ENCODE measurements at places on chromosomes 5 and 9.

DNA sequence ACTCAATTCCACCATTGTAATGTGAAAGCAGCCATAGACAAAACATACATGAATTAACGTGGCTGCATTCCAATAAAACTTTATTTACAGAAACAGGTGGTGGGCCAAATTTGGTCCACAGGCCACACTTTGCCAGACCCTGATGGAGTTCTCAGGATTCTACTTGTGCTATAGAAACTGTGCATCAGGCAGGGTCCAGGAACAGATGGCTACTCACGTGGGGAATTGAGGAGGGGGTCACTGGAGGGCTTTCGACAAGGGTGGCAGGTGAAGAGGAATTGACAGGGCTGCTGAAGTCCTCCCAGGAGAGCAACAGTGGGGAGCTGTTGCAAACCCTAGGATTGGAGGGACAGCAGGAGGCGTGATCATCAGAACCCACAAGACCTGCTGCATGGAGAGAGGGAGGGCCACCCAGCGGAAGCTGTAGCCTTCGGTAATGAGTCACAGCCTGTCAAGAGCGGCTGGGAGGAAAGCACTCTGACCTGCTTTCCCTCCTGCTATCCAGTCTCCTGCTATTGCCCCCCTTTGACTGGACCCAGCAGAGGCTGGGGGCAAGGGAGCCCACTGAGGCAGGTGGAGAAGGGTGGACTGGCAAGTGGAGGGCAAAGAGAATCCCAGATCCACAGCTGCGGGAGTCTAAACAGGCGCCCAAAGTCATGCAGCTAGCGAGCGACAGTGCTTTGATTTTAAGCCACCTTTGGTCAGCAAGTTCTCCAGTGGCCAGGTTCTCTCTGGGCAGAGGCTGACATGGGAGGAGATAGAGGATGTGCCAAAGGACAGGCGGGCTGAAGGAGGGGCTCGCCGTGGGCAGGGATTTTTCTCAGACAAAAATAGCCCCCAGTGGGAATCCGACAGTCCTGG, 138.3 kb upstream of the SMIM23 start:
- DNase-seq = peak; percentile 43

DNA sequence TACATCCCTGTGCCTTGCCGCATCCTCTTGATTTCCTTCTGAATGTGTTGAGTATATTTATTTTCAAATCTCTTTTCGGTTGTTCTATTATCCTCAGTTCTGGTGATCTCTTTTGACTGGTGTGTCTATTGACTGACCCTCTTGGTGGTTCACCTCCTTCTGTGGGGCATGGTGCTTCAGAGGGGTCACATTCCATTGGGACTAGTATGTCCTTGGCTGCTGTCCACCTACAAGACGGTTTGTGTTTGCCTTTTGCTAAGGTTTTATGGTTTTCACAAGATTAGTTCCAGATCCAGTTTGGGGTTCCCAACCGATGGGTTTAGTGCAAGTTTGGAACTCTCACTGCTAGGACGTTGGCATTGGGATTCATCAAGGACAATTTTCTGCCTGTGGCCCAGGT, 66.6 kb downstream of the PHF2 start:
- no peak for DNase-seq

DNA sequence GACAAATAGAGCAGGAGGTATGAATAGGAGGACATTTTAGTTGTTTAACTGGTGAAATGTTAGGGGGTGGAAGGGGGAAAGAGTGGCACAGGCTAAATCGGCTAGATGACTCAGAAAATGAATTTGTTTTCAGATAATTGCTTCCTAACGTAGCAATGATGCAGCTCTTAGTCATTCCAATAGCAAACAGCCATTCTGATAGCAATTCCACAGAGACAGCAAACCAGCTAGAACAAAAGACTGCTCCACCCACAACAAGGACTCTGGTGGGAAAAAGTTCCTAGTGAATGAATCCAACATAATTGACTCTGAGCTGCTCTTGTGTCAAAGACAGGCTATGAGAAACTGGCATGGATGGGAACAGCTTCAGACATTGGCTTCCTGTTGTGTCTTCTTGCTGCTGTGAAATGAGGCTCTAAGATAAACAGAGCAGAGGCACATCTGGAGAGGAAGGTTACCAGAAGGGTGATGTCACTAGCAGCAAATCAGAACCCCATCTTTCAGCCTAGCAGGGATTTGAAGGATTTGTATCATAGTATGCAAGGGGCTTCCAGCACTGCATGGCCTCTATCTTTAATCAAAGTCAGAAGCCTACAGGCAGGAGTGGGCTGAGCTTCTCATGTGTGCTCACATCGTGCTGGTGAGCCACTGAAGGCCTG, 28.1 kb upstream of the F2RL1 start:
- no peak for DNase-seq

DNA sequence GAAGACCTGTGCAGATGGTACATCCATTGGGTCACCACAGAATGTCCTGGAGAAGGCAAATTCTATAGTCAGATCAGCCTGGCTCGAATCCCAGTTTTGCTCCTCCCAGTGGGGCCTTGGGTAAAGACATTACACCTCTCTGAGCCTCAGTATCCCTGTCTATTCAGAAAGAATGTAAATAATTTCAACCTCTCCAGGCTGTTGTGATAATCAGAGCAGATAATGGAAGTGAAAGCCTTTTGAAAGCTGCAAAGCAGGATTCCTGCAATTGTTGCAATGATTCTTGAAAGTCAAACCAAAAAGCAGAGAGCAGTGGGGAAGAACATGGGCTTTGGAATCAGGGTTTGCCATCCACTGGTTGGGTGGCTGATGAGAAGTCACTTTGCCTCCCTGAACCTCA, 63.2 kb downstream of the LHX2 start:
- DNase-seq = no peak

GRCh38 chr5:56346044-56346710, 113.0 kb upstream of the ANKRD55 start:
- no peak for DNase-seq

- no peak for DNase-seq
Observed at GRCh38 chr9:135209852-135210251, 122.4 kb downstream of the OLFM1 start.

DNA sequence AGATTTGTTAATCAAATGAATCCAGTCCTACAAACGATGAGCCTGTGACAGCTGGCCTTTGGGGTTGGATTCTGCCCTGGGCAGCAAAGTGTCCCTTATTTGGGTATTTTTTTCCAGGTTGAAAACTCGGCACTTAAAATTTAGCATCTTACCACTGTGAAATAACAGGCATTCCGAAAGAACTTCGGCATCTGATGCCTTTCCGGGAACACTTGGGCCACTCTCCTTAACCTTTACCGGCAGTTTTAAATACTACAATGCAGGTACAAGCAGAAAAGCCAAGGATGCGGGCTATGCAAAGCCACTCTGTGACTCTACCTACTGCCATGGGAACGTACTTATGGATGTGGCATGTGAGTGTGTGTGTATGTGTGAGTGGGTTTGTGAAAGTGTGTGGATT, 1.0 kb upstream of the RASGRF2 start:
- DNase-seq = no peak

GRCh38 chr5:107915176-107915812, 244.6 kb upstream of the EFNA5 start:
- DNase-seq = peak; percentile 16

GRCh38 chr9:112011051-112011620, 114.5 kb downstream of the UGCG start:
- DNase-seq = no peak

DNA sequence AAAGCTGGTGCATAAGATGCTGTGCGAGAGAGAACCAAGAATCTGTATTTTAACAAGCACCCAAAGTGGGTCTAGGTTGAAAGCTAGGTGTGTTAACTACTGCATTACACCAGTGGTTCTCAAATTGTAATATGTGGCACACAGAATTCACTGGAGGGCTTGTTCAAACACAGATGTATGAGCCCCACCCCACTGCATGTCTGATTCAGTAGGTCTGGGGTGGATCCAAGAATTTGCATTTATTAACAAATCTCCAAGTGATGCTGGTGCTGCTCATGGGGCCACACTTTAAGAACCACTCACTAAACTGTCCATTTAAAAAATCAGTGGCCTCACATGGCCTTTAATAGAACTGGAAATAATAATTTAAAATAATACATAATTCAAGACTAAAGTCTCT, 40.4 kb downstream of the LPAR1 start:
- no peak for DNase-seq

GRCh38 chr9:99433555-99433954, 211.5 kb downstream of the SEC61B start:
- DNase-seq = peak; percentile 25

DNA sequence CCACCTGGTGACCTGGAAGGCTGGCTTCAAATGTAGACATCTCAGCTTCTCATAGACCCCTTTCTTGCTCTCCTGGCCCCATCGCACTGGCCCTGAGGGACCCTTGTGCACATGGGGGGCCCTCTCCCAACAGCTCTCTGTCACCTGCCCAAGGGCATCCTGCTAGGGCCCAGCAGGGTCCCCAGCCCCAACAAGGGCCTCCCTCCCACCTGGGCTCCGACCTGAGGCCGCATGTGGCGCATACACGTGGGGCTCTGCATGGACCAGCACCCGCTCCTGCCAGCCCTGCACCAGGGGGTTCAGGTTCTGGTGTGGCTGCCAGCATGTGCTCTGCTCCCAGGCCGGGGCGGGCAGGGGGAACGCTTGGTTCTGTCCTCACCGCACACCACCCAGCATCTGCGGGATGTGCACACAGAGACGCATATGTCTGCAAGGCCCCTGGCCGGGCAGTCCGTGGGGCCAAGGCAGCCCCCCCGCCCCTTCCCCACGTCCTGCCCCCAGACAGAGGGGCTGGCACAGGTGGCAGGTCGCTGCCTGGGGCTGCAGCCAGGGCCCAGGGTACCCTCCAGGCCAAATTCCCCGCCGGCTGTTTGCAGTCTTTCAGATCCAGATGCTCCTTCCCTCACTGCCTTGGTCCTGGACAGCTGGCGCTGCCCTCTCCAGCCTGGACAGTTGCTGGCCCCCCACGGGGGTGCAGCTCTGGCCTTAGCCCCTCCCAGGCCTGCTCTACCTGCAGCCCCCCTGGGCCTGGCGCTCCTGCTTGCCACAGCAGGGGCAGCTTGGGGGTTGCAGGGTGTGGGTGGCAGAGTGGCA, 17.9 kb upstream of the NRARP start:
- DNase-seq = no peak

DNA sequence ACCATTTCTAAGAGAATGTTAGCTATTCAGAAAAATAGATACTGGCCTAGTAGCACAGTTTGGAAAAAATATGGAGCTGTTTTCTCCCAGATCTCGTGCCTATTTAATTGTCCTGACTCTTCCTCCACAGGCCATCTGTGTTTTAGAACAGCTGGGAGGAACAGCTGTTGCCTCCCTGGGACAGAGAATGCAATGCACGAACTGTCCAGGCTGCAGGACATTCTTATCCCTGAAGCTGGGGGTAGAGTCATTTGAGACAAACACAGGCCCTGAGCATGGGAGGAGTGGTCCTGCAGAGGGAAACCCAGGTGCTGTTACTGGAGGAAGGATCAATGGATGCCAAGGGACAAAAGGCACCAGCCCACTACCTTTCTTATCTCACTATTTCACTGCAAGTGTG, 20.9 kb upstream of the SPARC start:
- DNase-seq = no peak

GRCh38 chr5:179923436-179923835, 15.7 kb upstream of the TBC1D9B start:
- peak; percentile 32 for DNase-seq

GRCh38 chr5:134041570-134042411, 37.0 kb upstream of the VDAC1 start:
- DNase-seq = no peak

DNA sequence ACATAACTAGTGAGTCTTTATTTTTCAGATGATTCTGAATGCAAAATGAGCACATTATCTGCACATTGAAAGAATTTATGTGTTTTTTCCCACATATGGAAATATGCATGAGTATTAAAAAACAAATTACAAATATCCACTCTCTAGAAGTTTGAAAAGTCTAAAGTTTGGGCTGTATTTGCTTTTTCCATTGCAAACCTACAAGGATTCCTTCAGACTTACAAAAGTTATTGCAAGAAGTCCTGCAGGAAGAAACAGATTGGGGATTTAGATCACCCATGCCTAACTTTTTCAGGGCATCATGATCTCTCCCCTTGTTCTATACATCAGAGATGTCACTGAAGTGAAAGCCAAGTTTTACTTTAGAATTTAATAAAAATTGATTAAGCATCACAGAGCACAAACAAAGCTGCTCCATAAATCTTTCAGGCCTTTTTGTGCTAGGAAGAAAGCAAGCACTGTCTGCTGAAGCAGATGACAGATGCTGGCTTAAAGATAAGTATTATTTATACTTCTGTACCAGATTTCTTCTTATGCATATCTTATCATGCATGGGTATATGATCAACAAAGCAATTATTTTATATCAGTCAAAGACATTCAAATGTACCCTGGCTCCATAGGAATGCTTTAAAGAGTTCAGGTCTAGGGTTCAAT, 71.7 kb downstream of the NFIB start:
- no peak for DNase-seq

- no peak for DNase-seq
Observed at GRCh38 chr5:176371621-176372539, 6.6 kb downstream of the ARL10 start.

- peak; percentile 74 for DNase-seq
Observed at GRCh38 chr5:42840269-42840668, 28.6 kb upstream of the SELENOP start.

GRCh38 chr5:71924980-71925379, 182.3 kb upstream of the MAP1B start:
- no peak for DNase-seq

DNA sequence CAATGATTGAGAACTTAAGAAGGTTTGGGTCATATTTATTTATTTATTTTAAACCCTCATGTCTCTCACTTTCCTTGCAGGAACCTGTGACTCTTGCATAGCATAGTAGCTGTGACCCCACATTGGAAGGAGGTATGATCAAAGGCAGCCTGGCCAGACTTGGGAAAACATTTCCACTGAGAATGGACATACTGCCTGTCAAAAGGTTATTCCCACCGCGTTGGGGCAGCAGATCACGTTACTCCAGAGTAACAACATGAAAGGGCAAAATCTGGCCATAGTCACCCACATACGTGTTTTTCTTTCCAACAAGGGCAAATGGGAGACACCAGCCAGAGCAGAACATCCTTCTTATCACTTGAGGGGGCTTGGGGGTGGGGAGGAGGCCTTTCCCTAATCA, 95.7 kb downstream of the ARL15 start:
- no peak for DNase-seq

DNA sequence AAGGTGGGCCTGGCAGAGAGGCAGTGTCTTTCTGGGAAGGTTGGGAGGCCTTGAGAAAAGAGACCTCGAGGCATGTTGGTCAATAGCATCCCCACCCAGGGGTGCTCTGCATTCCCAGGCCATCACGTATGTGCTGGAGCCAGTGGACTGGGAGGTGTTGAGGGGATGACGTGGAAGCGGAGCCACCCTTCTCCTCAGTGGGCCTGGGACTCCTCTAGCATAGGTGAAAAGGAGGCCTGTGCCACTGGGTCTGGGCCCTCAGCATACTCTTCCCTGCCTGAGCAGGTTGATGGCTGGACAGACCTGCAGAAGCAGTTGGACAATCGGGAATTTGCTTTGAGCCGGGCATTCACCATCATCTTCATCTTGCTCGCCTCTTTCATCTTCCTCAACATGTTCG, 25.5 kb downstream of the PITX1 start:
- DNase-seq = no peak
